ENCODE measurements at places on chromosomes 3 and 15. TPM values are rescaled to one million over a fixed set of nuclear protein-coding genes. Genes with fewer than 3 reads are reported as not detected.

GRCh38 chr15:78717956-78718656, 77.1 kb upstream of the CHRNB4 start:
- peak; percentile 16 for DNase-seq

GRCh38 chr3:66380200-66380932, 120.5 kb downstream of the LRIG1 start:
- no peaks in the 10 kb centered on the region for H3K27me3 ChIP-seq
- no peak for DNase-seq
- no peak overlapping the region for H3K27ac ChIP-seq
- no peaks in the 10 kb centered on the region for H3K4me1 ChIP-seq
- peaks cover 33% of the 10 kb centered on the region for H3K36me3 ChIP-seq

DNA sequence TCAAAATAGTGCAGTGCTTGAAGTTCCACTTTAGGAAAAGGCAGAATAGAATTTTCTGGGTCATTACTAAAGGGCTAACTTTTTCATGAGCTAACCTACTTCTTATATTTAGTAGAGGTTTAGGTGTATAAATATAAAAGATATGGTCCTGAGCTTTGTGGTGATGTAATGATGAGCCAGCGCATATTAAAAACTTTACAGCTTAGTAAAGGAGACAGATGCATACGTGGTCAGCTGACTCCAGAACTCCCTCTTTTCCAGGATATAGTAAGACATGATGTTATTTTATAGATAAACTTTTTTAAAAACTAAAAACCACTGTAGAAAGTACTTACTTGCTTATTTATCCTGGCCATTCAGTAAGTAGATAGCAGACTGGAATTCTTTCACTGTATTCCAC, 895.0 kb downstream of the CADM2 start:
- H3K36me3 ChIP-seq: no peaks in the 10 kb centered on the region
- H3K27me3 ChIP-seq: no peaks in the 10 kb centered on the region
- H3K4me1 ChIP-seq: no peaks in the 10 kb centered on the region
- no peak overlapping the region for H3K27ac ChIP-seq
- H3K4me3 ChIP-seq: no peak overlapping the region
- DNase-seq: no peak

DNA sequence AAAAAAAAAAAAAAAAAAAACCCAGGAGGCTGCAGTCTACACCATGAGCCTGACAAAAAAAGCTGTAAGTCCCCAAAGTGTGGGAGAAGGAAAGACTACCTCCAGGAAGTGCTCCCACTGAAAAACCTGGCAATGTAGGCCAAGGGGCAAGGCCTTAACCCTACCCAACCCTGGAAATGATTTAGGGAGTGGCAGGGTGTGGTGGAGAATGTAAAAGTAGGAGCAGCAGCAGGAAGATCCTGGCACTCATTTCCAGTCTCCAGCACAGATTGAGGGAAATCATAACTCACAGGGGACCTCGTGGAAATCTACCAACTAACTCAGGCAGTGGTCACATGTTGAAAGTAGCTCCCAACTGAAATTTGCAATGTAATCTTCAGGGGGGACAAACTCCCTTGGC, 839.5 kb downstream of the EPHA3 start:
- no peak for DNase-seq
- H3K36me3 ChIP-seq: no peaks in the 10 kb centered on the region
- H3K4me1 ChIP-seq: no peaks in the 10 kb centered on the region
- H3K27me3 ChIP-seq: no peaks in the 10 kb centered on the region
- H3K4me3 ChIP-seq: no peak overlapping the region

- H3K4me3 ChIP-seq: no peak overlapping the region
- DNase-seq: no peak
- no peaks in the 10 kb centered on the region for H3K36me3 ChIP-seq
These were observed 16.7 kb upstream of the NR1I2 start for GRCh38 chr3:119765239-119765638.

GRCh38 chr3:23710555-23710954, 95.2 kb upstream of the UBE2E1 start:
- no peak overlapping the region for H3K27ac ChIP-seq
- H3K4me3 ChIP-seq: no peak overlapping the region
- H3K36me3 ChIP-seq: no peaks in the 10 kb centered on the region
- peaks cover 2% of the 10 kb centered on the region for H3K4me1 ChIP-seq
- H3K27me3 ChIP-seq: no peaks in the 10 kb centered on the region

DNA sequence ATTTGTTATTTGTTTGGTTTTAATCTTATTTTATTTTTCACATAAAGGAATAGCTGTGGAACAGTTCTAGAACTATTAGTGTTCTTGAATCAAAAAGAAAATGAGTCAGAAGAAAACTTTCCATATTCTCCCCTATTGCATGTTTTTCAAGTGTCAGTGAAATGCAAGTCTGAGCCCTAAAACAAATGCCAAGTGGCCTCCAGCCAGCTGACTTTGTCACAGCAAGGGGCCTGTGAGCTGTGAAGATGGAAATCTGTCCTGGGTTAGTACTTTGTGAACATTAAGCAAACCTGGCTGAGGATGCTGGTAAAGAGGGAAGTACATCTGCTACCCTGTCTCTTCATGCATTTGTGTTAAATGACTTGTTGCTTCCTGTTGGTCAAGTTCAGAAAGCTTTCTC, 14.2 kb downstream of the LRRC49 start:
- no peak overlapping the region for H3K27ac ChIP-seq
- H3K27me3 ChIP-seq: peaks cover 5% of the 10 kb centered on the region
- no peaks in the 10 kb centered on the region for H3K36me3 ChIP-seq
- no peak overlapping the region for H3K4me3 ChIP-seq
- no peaks in the 10 kb centered on the region for H3K4me1 ChIP-seq

DNA sequence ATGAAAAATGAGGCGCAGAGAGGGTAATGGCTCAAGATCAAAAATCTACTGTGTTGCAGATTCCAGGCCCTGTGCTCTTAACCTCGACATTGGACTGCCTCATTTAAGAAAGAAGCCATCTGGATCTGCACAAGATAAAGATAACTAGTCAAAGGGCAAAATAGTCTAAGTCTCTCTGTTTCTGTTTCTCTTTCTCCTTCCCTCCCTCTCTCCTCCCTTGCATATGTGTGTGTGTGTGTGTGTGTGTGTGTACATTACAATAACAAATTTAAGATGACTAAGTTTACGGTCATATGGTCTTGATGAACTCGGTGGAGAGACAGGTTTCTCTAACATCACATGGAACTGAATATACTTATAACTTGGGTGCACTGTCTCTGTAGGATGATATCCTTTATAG, 69.2 kb downstream of the MEIS2 start:
- H3K4me3 ChIP-seq: no peak overlapping the region
- peaks cover 39% of the 10 kb centered on the region for H3K4me1 ChIP-seq
- no peaks in the 10 kb centered on the region for H3K27me3 ChIP-seq

GRCh38 chr3:170839518-170840100, 30.4 kb downstream of the RPL22L1 start:
- no peak overlapping the region for H3K27ac ChIP-seq
- DNase-seq: no peak
- H3K36me3 ChIP-seq: no peaks in the 10 kb centered on the region
- no peaks in the 10 kb centered on the region for H3K27me3 ChIP-seq
- no peak overlapping the region for H3K4me3 ChIP-seq
- no peaks in the 10 kb centered on the region for H3K4me1 ChIP-seq

GRCh38 chr3:10122724-10123123, 7.2 kb downstream of the BRK1 start:
- H3K4me3 ChIP-seq: no peak overlapping the region
- H3K27me3 ChIP-seq: no peaks in the 10 kb centered on the region
- peaks cover 1% of the 10 kb centered on the region for H3K4me1 ChIP-seq
- H3K27ac ChIP-seq: no peak overlapping the region
- peaks cover 39% of the 10 kb centered on the region for H3K36me3 ChIP-seq

DNA sequence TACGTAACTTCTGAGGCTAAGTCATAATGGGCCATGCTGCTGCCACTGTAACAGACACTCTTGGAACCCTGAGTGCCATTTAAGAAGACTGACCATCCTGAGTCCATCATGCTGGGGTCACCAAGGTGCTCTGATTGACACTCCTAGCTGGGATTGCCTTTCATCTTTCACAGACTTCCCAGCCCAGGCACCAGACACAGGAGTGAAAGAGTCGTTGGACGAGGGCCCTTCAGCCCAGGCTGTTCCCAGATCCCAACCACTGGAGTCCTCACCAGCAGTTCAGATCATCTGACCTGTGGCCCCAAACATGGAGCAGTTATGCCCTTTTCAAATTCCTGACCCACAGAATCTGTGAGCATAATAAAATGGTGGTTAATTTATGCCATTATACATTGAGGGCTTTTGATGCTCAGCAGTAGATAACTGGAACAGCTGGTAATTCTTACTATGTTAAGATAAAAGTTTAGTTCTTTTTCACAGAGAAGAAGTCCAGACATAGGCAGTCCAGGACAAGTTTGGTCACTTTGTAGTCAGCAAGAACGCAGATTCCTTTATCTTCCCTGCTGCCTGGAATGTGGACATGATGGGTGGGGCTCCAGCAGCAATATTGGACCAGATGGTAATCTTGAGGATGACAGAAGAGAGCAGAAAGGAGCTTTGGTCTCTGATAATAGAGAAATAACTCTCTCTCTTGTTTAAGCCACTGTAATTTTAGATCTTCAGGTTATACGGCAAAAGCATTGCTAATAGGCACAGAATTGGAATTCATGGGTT, 7.3 kb upstream of the EHD4 start:
- H3K27ac ChIP-seq: no peak overlapping the region
- no peak for DNase-seq
- H3K4me3 ChIP-seq: no peak overlapping the region
- no peaks in the 10 kb centered on the region for H3K36me3 ChIP-seq

DNA sequence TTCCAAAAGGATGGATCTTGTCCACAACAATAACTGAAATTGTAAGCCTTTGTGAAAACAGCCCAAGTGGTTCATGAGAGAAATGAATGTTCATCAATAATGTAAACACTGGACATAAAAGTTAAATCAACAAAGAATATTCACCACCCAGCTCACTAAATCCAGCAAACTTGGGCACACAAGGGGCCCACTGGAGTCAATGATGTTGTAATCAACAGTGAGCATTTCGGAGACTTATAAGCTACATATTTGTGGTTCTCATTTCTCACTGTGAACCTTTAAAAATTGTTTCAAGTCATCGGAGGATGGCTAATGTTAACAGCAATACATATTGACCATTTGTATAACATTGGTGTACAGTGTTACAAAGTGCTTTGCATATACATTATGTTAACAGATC, 63.1 kb downstream of the VGLL4 start:
- peaks cover 41% of the 10 kb centered on the region for H3K4me1 ChIP-seq
- DNase-seq: no peak
- H3K27ac ChIP-seq: no peak overlapping the region
- no peaks in the 10 kb centered on the region for H3K27me3 ChIP-seq
- no peak overlapping the region for H3K4me3 ChIP-seq
- H3K36me3 ChIP-seq: peaks cover 11% of the 10 kb centered on the region

- peak overlapping the region; percentile 97 for H3K27ac ChIP-seq
- H3K4me3 ChIP-seq: 0 out of 2 replicates have a peak overlapping the region, but pooled peaks have one; percentile 43
- DNase-seq: peak; percentile 100
These were observed 11.4 kb downstream of the LAMP3 start for GRCh38 chr3:183151086-183151485.

- H3K36me3 ChIP-seq: no peaks in the 10 kb centered on the region
- DNase-seq: no peak
- H3K27me3 ChIP-seq: no peaks in the 10 kb centered on the region
- H3K4me1 ChIP-seq: 0 out of 2 replicates have a peak, but pooled peaks cover 2% of the 10 kb centered on the region
- no peak overlapping the region for H3K27ac ChIP-seq
These were observed 11.7 kb downstream of the DUOX2 start for GRCh38 chr15:45102226-45102625.

DNA sequence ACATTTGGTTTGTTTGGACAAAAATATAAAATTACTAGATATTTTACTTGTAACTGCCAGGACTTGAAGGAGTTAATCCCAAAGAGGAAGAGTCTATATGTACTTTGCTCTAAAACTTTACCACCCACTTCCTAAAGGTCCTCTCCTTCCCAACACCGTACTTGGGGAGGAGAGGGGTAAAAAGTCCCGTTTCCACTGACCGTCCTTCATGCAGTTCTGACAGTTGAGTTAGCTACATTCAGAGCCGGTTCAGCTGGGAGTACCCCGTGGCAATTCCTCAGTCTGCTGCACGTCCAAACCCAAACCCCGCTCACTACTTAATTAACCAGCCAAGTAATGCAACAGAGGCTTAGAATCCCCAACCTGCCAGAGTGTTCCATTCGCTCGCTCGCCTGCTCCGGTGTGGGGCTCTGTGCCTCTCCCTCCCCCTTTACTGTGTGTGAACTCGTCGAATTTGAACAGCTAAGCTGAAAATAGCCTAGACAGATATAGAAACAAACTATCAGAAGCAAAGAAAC, 519.7 kb downstream of the FOXP1 start:
- peak overlapping the region; percentile 82 for H3K27ac ChIP-seq
- no peaks in the 10 kb centered on the region for H3K36me3 ChIP-seq
- no peaks in the 10 kb centered on the region for H3K27me3 ChIP-seq
- H3K4me1 ChIP-seq: peaks cover 91% of the 10 kb centered on the region

- H3K36me3 ChIP-seq: no peaks in the 10 kb centered on the region
- H3K27ac ChIP-seq: no peak overlapping the region
- H3K27me3 ChIP-seq: no peaks in the 10 kb centered on the region
- H3K4me1 ChIP-seq: no peaks in the 10 kb centered on the region
- DNase-seq: no peak
- H3K4me3 ChIP-seq: no peak overlapping the region
These were observed 140.5 kb downstream of the SEMA6D start for GRCh38 chr15:47857776-47858167.

DNA sequence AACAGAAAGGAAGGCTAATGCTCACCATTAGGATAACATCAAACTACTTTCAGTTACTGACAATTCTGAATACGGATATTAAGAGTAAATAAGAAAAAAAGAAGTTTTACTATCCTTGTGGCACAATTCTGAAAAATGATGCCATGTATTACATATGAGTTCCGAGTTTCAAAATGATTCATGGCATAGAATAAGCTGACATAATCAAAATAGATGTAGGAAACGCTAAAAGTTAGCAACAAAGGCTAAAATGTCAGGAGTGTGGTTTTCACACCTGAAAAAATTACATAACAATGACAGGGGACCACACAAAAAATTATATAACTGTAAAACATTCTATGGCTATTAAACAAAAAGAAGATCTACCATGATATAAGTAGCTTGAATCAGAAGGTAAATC, 1131.9 kb downstream of the OTOL1 start:
- no peak overlapping the region for H3K4me3 ChIP-seq
- no peak for DNase-seq
- H3K36me3 ChIP-seq: no peaks in the 10 kb centered on the region
- H3K4me1 ChIP-seq: no peaks in the 10 kb centered on the region

- no peak overlapping the region for H3K4me3 ChIP-seq
- H3K27me3 ChIP-seq: no peaks in the 10 kb centered on the region
- H3K27ac ChIP-seq: no peak overlapping the region
- no peaks in the 10 kb centered on the region for H3K4me1 ChIP-seq
- H3K36me3 ChIP-seq: no peaks in the 10 kb centered on the region
These were observed 215.5 kb upstream of the BHLHE40 start for GRCh38 chr3:4763604-4764247.

Gene CAV3
- total RNA-seq: not detected

Gene C2CD4A
- not detected for total RNA-seq

Gene VPS13C
- 180 TPM for total RNA-seq

Gene ACVR2B
- total RNA-seq: 2.4 TPM

Gene ASTE1
- 11.4 TPM for total RNA-seq

Gene TMEM212
- not detected for total RNA-seq

Gene DPPA4
- total RNA-seq: not detected

Gene HRH1
- total RNA-seq: 6.2 TPM

Gene APBA2
- total RNA-seq: not detected

Gene HHATL
- not detected for total RNA-seq

Gene ATP13A4
- total RNA-seq: 21.1 TPM

Gene CD200R1
- not detected for total RNA-seq
